CD8-positive, alpha-beta memory T cell (primary cell): ENCODE measurements at places on chromosomes 6 and 20. TPM values are rescaled to one million over a fixed set of nuclear protein-coding genes. Genes with fewer than 3 reads are reported as not detected.

DNA sequence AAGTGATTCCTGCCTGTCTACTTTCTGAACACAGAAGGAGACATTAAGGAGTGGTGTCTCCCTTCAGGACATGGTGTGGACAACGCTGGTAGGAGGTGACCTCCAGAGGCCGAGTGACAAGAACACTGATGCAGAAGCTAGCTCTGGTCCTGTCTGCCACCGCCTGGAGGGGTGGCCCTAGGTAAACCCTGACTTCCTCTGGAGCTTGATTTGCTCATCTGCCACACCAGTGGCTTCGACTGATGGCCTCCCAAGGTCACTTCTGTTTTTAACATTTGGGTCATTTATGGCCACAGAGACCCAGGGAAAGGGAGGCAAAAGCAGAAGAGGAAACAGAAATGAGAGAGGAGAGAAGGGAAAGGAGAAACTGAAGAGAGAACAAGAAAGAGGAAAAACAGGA lies 49.4 kb upstream of the SLC22A23 start:
- no peaks in the 10 kb centered on the region for H3K27me3 ChIP-seq
- no peaks in the 10 kb centered on the region for H3K4me1 ChIP-seq
- H3K36me3 ChIP-seq: no peaks in the 10 kb centered on the region
- no peak for DNase-seq
- no peak overlapping the region for H3K4me3 ChIP-seq
- no peak overlapping the region for H3K27ac ChIP-seq

GRCh38 chr6:14192216-14192788 lies 74.7 kb downstream of the CD83 start:
- H3K27ac ChIP-seq: no peak overlapping the region
- no peak overlapping the region for H3K4me3 ChIP-seq
- H3K36me3 ChIP-seq: no peaks in the 10 kb centered on the region
- DNase-seq: no peak
- no peaks in the 10 kb centered on the region for H3K27me3 ChIP-seq

- peaks cover 4% of the 10 kb centered on the region for H3K4me1 ChIP-seq
- DNase-seq: no peak
- peaks cover 7% of the 10 kb centered on the region for H3K36me3 ChIP-seq
- H3K27me3 ChIP-seq: no peaks in the 10 kb centered on the region
- H3K4me3 ChIP-seq: no peak overlapping the region
- peak overlapping the region; percentile 76 for H3K27ac ChIP-seq
Measured at GRCh38 chr6:158040051-158040803, 58.6 kb downstream of the SYNJ2 start.

GRCh38 chr6:5723841-5724691 lies 282.7 kb downstream of the NRN1 start:
- DNase-seq: no peak
- H3K27ac ChIP-seq: no peak overlapping the region
- H3K27me3 ChIP-seq: no peaks in the 10 kb centered on the region
- no peaks in the 10 kb centered on the region for H3K4me1 ChIP-seq

DNA sequence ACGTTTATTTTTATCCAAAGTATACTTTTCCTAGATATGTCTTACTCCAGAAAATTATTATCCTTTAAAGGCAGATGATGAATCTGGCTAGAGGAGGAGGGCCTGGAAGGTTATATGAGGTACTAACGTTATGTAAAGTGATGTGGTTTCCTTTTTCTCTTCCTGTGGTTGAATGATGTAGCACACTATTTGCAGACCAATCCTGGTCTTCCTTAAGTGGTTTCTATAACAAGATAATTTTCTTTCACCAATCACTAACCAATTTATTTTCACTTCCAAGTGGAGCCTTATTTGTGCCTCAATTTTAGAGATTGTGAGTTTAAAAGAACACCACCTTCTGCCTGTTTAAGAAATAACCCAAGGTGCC lies 154.6 kb upstream of the SOX4 start:
- H3K27me3 ChIP-seq: no peaks in the 10 kb centered on the region
- DNase-seq: no peak
- peaks cover 10% of the 10 kb centered on the region for H3K4me1 ChIP-seq
- no peak overlapping the region for H3K27ac ChIP-seq
- H3K36me3 ChIP-seq: no peaks in the 10 kb centered on the region

- no peaks in the 10 kb centered on the region for H3K27me3 ChIP-seq
- H3K4me3 ChIP-seq: no peak overlapping the region
Measured at GRCh38 chr6:10297832-10298231, 117.0 kb downstream of the TFAP2A start.

DNA sequence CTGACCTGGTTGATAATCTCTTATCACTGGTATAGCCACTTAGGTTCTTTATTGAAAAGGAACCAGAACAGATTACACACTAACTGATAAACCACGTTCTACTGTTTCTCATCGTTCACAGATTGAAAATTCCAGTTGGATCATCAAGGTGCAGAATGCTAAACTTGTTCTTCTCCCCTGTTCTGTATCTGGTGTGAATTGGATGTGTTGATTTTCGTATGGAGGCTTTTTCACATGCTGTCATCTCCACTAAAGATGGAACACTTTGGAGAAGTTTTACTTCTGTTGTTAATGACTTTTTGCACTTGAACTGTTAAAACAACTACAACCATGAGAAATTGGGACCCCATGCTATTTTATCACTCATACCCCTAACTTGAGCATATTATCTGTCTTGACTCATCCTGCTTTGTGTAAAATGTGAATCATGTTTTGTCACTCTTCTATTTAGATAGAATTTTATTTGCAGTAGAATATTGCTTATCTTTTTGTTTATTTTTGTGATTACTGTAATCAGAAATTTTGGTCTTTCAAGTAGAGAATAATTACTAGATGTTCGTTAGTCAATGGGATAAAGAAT lies 17.5 kb downstream of the VAPB start:
- H3K4me1 ChIP-seq: peaks cover 68% of the 10 kb centered on the region
- no peak overlapping the region for H3K27ac ChIP-seq
- no peaks in the 10 kb centered on the region for H3K27me3 ChIP-seq

DNA sequence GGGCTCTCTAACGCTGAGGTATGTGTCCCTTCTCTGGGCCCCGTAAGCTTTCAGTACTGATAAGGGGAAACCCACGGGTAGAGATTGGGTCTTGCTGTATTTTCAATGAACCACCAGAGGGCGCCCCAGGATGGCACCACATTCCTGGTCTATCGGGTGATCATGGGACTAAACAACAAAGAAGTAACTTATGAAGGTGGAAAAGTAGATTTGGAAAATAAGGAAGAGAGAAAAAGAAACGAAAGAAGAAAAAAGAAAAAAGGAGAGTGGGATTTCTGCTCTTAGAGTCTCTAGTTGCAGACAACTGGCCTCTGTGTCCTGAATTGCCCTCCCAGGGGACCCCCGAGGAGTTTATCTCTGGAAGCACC lies 93.8 kb downstream of the GMPR start:
- DNase-seq: peak; percentile 74
- H3K27ac ChIP-seq: no peak overlapping the region
- no peak overlapping the region for H3K4me3 ChIP-seq
- H3K4me1 ChIP-seq: peaks cover 13% of the 10 kb centered on the region
- no peaks in the 10 kb centered on the region for H3K27me3 ChIP-seq

GRCh38 chr6:43984442-43985321 lies 142.6 kb downstream of the MRPL14 start:
- no peak overlapping the region for H3K27ac ChIP-seq
- H3K4me3 ChIP-seq: no peak overlapping the region
- DNase-seq: no peak
- H3K36me3 ChIP-seq: no peaks in the 10 kb centered on the region
- H3K27me3 ChIP-seq: no peaks in the 10 kb centered on the region

GRCh38 chr6:6975459-6976111 lies 132.2 kb upstream of the RREB1 start:
- H3K4me1 ChIP-seq: no peaks in the 10 kb centered on the region
- no peak overlapping the region for H3K4me3 ChIP-seq
- no peak overlapping the region for H3K27ac ChIP-seq
- H3K27me3 ChIP-seq: no peaks in the 10 kb centered on the region

- no peaks in the 10 kb centered on the region for H3K27me3 ChIP-seq
- no peaks in the 10 kb centered on the region for H3K36me3 ChIP-seq
- no peak overlapping the region for H3K27ac ChIP-seq
- no peak overlapping the region for H3K4me3 ChIP-seq
- H3K4me1 ChIP-seq: no peaks in the 10 kb centered on the region
- DNase-seq: no peak
Measured at GRCh38 chr20:23444859-23445258, 5.4 kb downstream of the CSTL1 start.

GRCh38 chr6:20366082-20366830 lies 35.4 kb upstream of the E2F3 start:
- H3K4me1 ChIP-seq: peaks cover 63% of the 10 kb centered on the region
- H3K4me3 ChIP-seq: peak overlapping the region; percentile 25
- no peaks in the 10 kb centered on the region for H3K36me3 ChIP-seq
- no peak overlapping the region for H3K27ac ChIP-seq
- DNase-seq: peak; percentile 7

DNA sequence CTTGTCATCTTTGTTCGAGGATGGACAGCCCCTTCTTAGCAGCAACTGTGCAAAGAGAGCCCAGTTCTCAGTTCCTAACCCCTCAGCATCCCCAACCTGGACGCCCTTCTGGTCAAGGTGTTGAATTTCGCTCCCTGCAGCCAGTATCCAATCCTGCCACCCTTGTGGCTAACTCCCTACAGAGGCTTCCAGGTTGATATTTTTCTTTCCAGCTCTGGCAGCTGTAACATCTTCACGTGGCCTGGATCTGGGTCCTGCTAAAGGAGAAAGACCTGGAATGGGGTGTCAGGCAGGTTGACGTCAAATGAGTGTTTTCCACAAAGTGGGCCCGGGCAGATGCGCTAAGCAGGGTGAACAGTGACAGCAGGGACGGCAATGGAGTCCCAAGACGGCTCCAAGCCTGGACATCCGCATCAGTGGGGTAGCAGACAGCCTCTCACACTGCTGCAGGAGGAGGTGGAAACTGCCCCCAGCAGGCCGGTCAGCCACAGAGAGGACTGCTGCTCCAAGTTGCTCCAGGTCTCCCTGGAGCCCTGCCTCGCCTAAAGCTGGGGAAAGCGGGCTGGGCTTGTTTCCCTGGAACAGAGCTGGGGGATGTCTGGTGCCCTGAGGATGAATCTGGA lies 1.0 kb upstream of the YTHDF1 start:
- H3K4me1 ChIP-seq: peaks cover 40% of the 10 kb centered on the region
- H3K4me3 ChIP-seq: peak overlapping the region; percentile 82
- peak overlapping the region; percentile 64 for H3K27ac ChIP-seq
- H3K36me3 ChIP-seq: peaks cover 15% of the 10 kb centered on the region
- no peak for DNase-seq

DNA sequence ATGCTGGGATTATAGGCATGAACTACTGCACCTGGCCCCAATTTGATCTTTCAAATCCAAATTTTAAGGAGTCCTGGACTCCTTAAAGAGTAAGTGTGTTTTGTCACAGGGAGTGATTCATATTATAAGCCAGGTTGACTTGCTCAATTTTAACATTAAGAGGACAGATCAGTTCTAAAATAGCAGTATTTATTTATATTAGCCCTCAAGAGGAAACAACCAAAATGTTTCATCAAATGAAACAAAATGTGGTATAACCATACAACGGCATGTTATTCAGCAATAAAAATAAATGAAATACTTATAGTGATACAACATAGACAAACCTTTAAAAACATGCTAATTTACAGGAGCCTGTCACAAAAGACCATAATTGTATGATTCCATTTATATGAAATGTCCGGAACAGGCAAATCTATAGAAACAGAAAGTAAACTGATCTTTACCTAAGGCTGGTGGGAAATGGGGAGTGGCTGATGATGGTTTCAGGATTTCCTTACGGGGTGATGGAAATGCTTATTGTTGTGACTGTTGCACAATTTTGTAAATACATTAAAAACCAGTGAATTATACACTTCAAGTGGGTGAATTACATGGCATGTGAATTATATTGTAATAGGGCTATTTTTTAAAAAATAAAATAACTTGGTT lies 637.4 kb downstream of the MMUT start:
- H3K4me1 ChIP-seq: no peaks in the 10 kb centered on the region
- H3K27ac ChIP-seq: no peak overlapping the region
- no peaks in the 10 kb centered on the region for H3K27me3 ChIP-seq

DNA sequence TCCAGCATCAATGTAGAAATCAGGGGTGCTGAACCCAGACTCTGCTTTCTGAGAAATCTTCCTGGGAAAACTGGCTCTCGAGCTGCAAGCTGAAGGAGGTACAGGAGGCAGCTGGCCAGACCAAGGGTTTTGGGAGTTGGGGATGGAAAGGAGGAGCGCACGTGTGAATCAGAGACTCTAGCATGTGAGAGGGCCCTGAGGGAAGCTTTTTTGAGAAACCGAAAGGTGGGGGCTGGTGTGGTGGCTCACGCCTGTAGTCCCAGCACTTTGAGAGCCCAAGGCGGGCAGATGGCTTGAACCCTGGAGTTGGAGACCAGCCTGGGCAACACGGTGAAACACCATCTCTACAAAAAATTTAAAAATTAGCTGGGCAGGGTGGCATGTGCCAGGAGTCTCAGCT lies 37.1 kb upstream of the EEF1E1 start:
- no peaks in the 10 kb centered on the region for H3K4me1 ChIP-seq
- H3K27me3 ChIP-seq: peaks cover under 1% of the 10 kb centered on the region

DNA sequence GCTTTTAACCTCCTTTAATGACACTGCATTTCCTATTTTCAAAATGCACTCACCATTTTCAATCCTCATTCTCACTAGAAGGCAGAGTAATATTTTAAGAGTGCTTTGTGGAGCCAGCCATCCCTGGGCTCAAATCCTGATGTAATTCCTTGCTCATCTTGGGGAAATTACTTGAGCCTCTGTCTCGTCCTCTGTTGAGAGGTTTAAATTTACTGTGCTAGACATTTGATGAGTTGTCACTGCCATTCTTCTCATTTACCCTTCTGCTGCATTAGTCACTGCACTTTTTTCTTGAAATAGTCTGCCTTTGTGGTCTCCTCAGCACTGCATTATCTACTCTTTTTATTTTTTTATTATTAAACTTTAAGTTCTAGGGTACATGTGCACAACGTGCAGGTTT lies 150.0 kb upstream of the HDDC2 start:
- H3K27ac ChIP-seq: no peak overlapping the region
- no peaks in the 10 kb centered on the region for H3K4me1 ChIP-seq
- no peak for DNase-seq

DNA sequence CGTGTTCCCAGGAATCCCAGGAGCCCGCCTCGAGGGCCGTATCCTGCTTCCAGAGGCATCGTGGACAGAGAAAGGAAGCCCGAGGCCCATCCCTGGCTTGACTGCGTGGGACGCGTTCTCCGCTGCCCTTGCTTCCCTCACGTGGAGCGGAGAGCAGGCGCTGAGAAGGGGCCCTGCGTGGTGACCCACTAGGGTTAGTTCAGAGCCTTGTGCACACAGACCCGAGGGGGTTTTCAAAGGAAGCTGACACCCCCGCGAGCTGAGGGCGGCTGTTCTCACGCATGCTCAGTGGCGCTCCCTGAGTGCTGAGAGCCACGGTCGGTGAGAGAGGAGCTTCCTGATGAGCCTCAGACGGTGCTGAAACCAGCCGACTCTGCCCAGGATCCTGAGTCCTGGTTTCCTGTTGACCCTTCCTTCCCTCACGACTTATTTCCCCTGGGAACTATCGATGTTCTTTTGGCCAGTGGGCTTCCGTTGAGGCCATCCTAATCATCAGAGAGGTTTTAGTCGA lies 28.9 kb upstream of the CCR6 start:
- H3K27ac ChIP-seq: peak overlapping the region; percentile 62
- H3K27me3 ChIP-seq: no peaks in the 10 kb centered on the region
- H3K36me3 ChIP-seq: no peaks in the 10 kb centered on the region
- peak overlapping the region; percentile 46 for H3K4me3 ChIP-seq
- DNase-seq: peak; percentile 68

- H3K27me3 ChIP-seq: no peaks in the 10 kb centered on the region
- no peaks in the 10 kb centered on the region for H3K4me1 ChIP-seq
Measured at GRCh38 chr20:8190043-8190880, 58.2 kb downstream of the PLCB1 start.

The LCA5 gene
- total RNA-seq: 0.16 TPM

The TSBP1 gene
- not detected for total RNA-seq

The SLC17A1 gene
- total RNA-seq: not detected

The FUCA2 gene
- total RNA-seq: 13.2 TPM

The CFAP206 gene
- not detected for total RNA-seq

The ECI2 gene
- 29.5 TPM for total RNA-seq

The FERMT1 gene
- 0.22 TPM for total RNA-seq

The CAP2 gene
- total RNA-seq: not detected
